NCI-H1048 (cell line): ENCODE measurements at places on chromosomes 12 and 14.

DNA sequence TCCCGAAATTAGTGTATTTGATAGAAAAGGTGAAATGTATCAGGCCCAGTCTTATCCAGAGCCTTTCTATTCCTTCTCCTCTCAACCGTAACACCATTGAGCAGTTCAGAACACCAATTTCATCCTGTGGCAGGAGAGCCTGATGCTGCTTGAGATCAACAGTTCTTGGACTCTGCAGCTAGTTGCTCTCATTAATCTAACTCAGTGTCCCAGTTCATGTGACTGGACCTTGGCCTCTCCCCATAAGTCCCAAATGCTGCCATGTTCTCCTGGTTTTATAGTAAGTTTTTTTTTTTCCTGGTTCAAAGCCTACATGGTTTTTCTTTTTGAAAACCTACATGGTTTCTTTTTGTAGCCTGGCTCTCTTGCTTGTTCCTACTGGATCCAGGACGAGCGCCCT is 293.9 kb downstream of the ITPR2 start:
- no peak for DNase-seq

GRCh38 chr14:21902561-21903181 is 229.1 kb upstream of the OR4E1 start:
- DNase-seq: no peak

GRCh38 chr12:112456029-112456428 is 37.3 kb downstream of the PTPN11 start:
- DNase-seq: no peak

DNA sequence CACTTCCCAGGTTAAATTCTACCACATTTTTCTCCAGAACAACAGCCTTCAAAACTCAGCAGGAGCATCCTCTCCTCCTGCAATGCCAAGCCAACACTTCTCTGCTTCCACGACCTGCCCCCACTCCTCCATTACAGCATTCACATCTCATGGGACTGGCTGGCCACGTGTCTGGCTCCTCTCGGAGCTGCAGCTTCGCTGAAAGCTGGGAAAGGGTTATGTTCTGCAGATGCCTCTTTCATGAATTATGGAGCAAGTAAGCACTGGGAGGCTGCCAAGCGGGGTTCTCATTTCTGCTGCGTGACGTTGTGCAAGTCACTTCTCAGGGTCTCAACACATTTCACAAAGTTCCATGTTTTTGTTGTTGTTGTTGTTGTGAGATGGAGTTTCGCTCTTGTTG is 142.2 kb upstream of the RFLNA start:
- DNase-seq: no peak

DNA sequence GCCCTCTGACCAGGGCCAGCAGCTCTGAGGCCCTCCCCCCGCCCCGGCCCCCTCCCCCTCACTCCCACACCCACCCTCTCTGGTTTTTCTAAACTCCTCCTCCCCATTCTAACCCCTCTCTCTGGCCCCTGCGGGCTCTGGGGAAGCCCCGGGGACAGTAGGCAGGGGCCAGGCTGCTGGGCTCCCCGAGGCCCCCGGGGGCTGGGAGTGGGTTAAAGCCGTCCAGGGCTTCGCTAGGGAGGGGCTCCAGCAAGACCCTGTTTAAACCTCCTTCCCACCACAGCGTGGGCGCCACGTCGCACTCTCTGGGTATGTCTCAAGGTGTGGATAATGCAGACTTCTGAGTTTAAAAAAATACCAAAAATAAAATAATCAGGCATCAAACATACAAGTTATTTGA is 51.4 kb downstream of the GALNT9 start:
- DNase-seq: no peak

DNA sequence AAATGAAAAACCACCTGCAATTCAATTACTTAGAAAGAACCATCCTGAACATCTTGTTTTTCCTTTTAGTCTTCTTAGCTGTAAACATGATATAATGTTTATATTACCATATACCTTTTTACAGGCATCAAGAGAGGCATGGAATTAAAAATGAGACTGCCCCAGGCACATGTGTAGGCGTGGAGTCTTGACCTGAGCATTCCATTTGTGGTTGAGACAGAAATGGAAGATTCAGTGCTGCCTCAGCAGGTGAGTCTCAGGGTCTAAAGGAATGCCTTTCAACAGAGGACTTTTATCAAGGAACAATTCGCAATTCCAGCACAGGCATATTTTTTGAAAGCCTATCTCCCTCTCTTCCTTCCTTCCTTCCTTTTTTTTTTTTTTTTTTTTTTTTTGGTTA is 8.0 kb upstream of the NANOGNB start:
- no peak for DNase-seq

DNA sequence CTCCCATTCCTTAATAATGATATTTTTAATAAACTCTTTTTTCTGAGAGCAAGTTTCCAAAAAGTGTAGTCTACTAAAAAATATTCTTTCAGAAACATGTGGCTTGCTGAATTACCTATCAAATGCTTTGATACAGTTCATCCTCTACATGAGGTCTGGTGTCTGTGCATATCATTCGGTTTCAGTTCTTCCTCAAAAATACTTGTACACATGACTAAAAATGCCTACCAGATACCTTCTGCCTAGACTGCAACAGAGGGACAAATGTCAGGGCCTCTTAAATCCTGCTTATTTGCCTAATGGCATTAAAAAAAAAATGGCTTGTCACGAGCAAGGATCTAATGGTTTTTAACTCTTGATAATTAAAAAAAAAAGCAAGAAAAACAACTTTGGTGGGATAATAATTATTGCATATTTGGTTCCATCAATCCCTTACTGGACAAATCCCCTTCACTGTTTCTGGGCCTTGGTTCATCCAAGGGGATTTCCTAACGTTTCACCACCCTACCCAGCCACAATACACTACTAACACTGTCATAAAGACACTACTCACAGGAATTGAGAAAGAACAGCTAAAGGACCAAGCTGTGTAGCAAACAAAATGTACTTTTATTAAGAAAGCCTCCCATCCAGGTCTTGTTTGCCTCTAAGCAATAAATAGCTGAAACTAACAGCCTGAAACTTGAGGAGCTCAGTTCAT is 45.7 kb downstream of the PARP11 start:
- DNase-seq: no peak

DNA sequence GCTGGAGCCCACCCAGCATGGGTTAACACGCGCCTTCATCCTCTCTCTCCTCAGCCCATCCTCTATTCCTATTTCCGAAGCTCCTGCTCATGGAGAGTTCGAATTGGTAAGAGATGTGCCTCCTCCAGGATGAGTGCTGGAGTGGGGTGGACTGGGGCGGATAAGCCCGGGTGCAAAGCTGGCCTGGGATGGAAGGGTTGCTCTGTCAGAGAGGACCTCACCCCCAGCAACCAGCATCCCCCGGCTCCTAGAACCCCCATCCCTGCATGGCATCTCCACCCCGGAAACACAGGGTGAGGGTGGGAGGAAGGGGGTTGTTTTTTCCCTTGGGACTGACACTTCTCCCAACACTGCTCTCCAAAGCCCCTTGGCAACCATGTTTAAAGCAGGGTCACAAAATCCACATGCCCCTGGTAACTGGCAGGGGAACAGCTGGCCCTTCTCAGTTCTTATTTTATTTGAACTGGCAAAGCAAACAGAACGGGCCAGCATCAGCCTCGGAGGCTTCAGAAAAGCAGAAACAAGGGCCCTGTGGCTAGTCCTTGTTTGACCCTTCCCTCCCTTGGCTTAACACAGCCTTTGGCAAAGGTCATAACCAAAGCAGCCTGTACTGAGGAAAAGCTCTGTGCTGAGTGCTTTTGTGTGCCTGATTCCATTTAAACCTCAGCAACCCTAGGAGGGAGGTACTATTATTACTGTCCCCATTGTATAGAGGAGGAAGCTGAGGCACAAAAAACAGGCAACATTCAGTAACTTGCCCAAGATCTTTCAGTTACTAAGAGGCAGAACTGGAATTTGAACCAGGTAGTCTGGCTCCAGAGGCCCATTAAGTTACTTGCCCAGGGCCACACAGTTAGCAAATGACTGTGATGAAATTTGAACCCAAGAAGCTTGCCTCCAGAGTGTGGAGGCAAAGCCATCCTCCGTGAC is 4.2 kb downstream of the GSTZ1 start:
- no peak for DNase-seq

DNA sequence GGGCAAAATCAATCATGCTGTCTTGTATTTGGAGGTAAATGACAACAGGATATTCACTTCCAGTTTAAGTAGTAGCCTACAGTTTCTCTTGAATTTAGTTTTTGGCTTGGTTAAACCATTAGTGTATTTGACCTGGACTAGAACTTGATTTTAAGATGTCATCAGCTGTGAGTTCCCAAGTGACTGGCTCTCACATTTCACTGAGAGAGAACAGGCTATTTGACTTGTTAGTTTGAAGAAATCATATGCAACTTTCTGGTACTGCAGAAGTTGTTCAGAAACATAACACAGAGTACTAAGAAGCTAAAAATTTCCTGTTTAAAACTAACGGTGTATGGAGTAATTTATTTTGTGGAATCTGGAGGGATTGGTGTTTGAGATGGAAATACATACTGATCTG is 22.3 kb downstream of the MNAT1 start:
- DNase-seq: no peak

GRCh38 chr12:125185740-125186470 is 120.7 kb downstream of the AACS start:
- peak; percentile 17 for DNase-seq

DNA sequence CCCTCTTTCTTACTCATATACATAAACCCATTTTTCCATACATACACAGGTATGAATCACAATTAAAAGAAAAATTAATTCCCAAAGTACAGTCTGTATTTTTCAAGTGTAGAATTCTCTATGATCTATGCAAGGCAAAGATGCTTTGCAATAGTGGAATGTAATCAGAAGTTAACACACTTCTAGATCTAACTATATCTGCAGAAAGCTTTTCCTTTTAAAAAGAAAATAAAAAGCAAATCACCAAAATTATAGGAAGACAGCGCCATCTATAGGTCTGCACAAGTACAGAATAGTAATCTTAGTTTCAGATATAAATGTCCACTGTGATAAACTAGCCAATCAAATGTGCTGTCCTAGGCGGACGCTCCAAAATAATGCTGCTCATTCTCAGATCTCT is 22.0 kb downstream of the SLC25A21 start:
- peak; percentile 37 for DNase-seq
